Activated CD4-positive, alpha-beta T cell treated with anti-CD3 and anti-CD28 coated beads, Interleukin-2, amount 50 U/mL, for 48 hours (primary cell): ENCODE measurements at places on chromosomes 7 and 10.

DNA sequence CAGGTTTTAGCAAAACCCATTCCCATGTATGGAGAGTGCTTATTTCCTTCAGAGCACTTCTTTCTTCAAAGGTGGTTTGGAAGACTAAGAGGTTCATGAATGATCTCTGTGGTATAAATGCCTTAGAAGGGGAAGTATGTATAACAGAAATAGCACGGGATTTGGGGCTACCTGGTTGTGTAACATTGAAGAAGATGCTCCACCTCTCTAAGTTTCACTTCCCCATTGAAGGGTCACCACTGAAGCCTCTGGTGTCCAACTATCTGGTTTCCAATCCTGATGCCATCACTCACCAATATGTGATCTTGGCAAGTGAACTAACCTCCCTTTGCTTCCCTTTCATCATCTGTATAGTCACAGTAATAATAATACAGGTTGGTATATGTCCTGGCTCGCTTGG is 37.2 kb downstream of the CYCS start:
- DNase-seq = no peak

DNA sequence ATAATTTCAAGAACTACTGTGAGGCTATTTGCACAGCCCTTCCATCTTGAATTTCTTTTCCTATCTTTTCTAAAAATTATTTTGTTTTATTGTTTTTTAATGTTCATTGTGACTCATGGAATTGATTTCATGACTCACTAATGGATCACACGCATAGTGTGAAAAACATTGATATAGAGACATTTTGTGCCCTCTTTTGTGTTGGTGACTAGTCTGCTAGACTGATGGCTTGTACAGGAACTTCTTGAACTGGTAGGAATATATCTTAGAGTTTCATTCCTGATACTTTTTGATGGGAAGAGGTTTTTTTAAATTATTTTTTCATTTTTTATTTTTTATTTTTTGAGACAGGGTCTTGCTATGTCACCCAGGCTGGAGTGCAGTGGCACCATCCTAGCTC is 12.6 kb upstream of the NOC3L start:
- no peak for DNase-seq

DNA sequence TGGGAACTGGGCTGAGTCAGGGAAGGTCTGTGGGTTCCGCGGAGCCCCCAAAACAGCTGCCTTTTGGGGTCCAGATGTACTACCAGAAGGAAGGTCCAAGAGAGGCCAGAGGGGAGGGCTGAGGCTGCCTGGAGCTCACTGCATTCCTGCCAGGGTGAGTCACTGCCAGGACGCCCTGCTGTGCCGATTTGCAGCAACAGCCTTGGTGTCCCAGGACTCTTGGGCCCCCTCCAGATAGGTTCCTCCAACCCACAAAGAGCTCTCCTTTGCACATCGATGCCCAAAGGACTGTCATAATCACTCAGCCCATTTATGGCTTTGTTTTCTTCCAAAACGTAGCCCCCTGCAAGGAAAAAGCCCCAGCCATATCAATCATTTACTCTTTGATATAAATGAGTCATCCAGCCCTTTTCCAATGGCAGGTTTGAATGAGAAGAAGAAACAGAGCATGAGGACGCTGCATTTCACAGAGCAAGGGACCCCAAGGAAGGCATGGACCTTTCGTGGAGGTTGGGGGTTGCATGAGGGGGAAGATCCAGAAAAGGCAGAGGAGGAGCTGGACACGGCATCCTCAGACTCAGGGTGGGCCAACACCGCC is 32.2 kb upstream of the COL13A1 start:
- DNase-seq = no peak

- no peak for DNase-seq
These were observed 41.9 kb downstream of the TES start for GRCh38 chr7:116252249-116252648.

DNA sequence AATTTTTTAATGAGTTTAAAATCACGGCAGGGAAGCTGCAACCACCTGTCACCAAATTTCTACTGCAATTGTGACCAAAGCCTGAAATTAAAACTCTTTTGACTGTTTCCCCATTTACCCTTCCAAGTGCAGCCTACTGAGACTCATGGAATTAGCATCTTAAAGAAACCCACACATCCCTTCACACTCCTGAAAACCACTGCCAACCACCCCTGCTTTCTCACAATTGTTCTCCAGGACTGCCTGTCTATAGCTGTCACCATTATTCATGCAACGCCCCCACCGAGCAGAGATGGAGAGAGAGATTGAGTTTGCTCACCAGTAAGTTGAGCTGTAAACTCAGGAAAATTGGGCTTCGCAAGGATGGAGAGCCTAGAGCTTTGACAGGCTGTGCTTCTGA is 383.8 kb upstream of the SORCS1 start:
- DNase-seq = no peak
